GM12891 (cell line): ENCODE measurements at places on chromosomes 16 and 17.

DNA sequence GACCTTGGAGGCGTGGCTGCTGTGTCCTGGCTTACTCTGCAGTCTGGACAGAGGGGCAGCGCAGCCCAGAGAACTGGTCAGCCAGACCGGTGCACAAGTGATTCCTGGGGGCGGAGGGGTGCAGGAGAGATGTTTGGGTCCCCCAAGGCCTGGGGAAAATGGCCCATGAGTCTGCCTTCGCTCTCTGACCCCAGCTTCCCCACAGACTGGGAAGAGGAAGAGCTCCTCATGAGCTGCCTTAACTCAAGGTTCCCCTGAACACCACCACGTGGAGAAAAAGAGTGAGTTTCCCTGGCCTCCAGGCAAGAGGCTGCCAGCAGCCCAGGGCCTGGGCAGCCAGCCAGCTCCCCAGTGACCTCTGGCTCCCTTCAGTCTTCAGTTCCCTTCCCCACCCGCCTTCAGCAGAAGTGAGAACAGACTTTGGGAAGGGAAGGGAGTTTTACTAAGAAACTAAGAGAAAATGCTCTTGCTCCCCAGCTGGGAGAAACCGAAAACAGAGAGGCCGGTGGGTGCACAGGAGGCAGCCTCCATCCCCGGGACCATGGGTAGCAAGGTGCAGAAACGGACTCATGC, 2.0 kb upstream of the C17orf99 start:
- DNase-seq: no peak

DNA sequence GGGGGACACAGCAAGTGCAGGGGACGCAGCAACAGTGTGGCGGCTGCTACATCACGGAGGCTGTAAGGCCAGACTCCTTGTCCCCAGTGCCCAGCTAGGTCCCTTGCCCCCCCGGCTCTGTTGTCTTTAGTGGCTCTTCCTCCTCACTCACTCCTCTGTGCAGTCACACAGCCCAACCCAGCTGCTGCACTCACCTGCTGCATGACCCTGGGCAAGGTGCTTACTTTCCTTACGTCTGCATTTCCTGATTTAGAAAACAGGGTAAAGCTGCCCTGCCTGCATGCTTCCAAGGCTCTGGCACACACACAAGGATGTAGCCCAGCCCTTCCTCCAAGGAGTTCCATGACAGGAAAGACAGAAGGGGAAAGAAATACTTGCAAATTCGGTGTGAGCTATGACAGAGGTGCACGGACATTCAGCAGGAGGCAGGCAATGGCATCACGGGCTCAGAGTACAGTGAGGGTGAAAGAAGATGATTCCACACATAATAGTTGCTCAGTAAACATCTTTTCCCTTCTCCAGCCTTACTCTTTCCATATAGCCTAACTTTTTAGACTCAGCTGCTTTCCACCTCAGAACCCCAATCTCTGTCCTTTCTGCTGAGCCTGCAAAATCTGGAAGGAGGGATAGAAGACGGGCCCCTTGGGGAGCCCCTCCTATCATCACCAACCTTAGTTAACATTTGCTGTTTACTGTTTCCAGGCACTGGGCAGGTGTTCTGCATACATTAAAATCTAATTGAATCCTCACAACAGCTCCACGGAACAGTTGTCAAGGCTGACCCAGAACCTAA, 150.9 kb downstream of the MRM1 start:
- no peak for DNase-seq

DNA sequence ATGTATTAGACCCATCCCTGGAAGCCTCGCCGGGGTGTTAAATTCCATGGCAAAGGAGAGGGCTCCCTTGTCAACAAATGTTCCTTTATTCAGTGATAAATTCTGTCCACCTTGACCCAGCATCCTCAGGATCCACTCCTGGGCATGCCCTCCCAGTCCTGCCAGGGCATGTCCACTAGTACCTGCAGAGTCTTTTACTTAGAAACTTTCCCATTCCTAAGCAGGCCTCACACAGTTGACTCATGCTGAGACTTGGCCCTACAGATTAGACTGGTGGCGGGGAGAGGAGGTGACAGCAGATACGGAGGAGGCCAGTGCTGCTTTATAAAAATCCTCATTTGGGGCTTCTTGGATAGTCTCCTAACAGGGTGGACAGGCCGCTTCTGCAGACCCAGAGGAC, 88.8 kb downstream of the CYLD start:
- no peak for DNase-seq

GRCh38 chr17:42362245-42362961, 25.8 kb downstream of the STAT3 start:
- no peak for DNase-seq

GRCh38 chr16:78584991-78585390, 485.5 kb downstream of the WWOX start:
- no peak for DNase-seq

DNA sequence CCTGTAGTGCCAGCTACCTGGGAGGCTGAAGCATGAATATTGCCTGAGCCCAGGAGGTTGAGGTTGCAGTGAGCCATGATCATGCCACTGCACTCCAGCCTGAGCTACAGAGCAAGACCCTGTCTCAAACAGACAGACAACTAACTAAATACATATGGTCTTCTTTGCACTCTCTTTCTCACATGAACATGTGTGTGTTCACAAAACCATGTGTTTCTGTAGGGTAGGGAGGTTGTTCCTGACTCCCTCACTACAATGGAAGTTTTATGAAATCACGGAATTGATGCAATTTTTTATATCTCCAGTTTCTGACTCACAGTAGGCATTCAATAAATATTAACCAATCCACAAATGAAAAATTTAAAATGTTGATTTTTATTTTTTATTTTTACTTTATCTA, 48.5 kb downstream of the ABHD15 start:
- no peak for DNase-seq

- DNase-seq: no peak
These were observed 310.3 kb upstream of the DYNLRB2 start for GRCh38 chr16:80230328-80231120.

- DNase-seq: no peak
These were observed 21.7 kb downstream of the FAM117A start for GRCh38 chr17:49742166-49742638.

- no peak for DNase-seq
These were observed 128.2 kb downstream of the ZNF778 start for GRCh38 chr16:89345642-89346150.

GRCh38 chr17:46124695-46125592, 68.3 kb downstream of the KANSL1 start:
- DNase-seq: no peak

DNA sequence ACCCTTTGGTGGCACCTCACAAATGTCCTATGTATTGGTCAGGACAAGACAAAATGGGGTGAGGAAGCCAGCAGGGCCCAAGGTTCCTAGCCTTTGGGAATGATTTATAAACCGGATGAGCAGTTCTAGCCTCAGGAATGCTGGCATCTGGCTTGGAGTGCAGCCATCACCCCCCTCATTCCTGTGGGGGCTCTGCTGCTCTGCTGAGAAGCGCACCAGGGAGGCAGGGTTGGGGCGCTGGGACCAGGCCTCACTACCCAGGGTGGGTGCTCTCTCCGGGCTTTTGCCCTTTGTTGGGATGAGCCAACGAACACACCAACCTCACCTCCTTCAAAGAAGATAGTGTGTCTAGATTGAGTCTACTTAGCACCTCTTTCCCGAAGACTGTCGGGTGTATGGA, 39.2 kb downstream of the TMEM11 start:
- DNase-seq: no peak

- no peak for DNase-seq
These were observed 20.4 kb downstream of the HDAC5 start for GRCh38 chr17:44102849-44103622.
